ENCODE measurements at places on chromosomes 7 and 10.

DNA sequence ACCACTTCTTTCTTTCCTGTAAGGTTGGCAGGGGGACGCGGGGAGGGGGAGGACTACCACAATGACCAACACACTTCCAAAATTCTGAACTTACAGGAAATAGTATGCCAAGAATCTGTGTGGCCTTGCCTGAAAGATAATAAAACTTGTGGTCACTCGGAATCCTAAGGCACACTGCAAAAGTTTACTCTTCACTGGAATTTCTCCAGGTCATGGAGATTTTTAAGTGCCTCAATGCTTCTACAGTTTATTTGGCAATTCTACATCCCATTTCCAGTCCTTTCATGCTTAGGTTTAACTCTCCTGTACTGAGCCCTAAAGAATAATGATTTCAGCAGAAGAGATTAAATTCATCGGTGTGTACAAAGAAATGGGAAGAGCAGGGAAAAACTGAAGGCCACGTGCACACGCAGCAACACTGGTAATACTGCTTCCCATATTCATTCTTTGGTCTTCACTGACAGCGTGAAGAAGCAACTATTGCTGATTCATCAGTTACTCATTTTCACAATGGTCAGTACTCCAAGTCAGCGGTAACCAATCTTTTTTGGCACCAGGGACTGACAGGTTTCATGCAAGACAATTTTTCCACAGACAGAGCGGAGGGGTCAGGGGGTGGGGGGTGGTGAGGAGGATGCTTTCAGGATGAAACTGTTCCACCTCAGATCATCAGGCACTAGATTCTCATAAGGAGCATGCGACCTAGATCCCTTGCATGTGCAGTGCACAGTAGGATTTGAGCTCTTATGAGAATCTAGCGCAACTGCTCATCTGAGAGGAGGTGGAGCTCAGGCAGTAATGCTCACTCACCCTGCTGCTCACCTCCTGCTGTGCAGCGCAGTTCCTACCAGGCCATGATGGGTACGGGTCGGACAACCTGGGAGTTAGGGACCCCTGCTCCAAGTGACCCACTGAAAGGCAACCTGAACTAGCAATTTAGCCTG lies 9.8 kb downstream of the LARP4B start:
- no peak for DNase-seq

- no peak for DNase-seq
Measured at GRCh38 chr10:15725603-15726002, 5.9 kb upstream of the ITGA8 start.

- DNase-seq, result no peak
Measured at GRCh38 chr7:832968-833424, 720 bp downstream of the SUN1 start.

DNA sequence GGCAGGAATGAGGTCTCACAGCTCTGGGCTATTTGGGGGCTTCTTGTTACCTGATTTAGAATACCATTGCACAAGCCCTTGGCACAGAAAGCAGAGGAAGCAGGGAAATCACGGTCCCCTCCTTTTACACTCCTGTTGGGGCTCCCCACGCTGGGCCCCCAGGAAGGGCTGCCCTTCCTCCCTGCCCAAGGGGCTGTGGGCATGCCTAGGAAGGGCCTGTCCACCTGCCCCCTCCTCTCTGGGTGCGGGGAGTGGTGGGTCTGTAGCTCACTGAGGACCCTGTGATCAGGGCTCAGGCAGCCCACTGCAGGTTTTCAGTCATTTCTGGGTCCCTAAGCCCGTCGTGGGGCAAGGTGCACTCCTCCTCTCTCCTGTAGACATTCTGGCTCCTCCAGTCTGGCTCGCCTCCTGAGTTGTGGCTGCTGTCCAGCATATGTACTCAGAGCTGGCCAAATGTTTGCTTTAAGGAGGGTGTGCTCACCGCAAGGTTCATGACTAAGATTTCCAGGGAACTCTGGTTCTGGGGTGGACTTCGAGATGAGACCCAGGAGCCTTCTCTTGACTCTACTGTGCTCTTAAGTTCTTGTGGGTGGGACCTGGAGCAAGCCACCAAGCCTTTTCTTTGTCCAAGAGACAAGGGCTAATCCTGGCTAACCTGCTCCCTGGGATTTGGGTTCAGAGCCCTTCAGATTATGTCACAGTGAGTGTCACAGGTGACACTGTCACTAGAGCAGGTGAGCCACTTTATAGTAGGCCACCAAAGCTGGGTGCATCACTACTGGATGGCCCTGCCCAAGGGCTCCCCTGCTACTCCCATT lies 56.0 kb downstream of the TACR2 start:
- peak; percentile 71 for DNase-seq

DNA sequence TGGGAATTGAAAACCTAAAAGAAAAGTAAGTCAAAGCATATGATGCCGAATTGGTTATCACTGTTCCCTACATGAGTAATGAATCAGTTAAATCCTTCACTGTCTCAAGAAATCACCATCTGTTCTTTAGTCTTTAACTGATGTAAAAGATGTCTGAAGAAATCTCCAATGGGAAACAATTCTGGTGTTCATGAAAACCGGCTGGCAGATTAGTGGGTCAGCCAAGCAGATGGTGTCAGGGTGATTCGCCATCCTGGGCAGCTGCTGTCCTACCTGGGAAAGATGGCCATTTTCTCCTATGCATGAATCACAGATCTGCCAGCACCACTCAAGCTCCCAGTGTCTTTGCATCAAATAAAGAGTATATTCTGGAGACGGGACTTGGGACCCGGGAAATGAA lies 925.2 kb upstream of the GHITM start:
- DNase-seq, result no peak

GRCh38 chr10:109166935-109167334 lies 756.4 kb downstream of the XPNPEP1 start:
- DNase-seq, result no peak

GRCh38 chr7:14858410-14858809 lies 44.1 kb downstream of the DGKB start:
- peak; percentile 53 for DNase-seq

GRCh38 chr7:104412911-104413310 lies 84.5 kb downstream of the LHFPL3 start:
- no peak for DNase-seq

- DNase-seq, result no peak
Measured at GRCh38 chr7:22561321-22561811, 61.4 kb upstream of the STEAP1B start.
